ENCODE measurements at places on chromosomes 6 and 20. TPM values are rescaled to one million over a fixed set of nuclear protein-coding genes. Genes with fewer than 3 reads are reported as not detected.

Gene FAM209B
- polyA plus RNA-seq = 0.38 TPM

Gene NT5E
- 118 TPM for polyA plus RNA-seq

Gene VEGFA
- polyA plus RNA-seq = 0.19 TPM

Gene CTSZ
- 34.7 TPM for polyA plus RNA-seq

Gene PNPLA1
- 0.19 TPM for polyA plus RNA-seq

Gene MAS1
- not detected for polyA plus RNA-seq

Gene C20orf202
- not detected for polyA plus RNA-seq

Gene BNIP5
- not detected for polyA plus RNA-seq

Gene APCDD1L
- 0.06 TPM for polyA plus RNA-seq

Gene USP49
- polyA plus RNA-seq = 1.5 TPM

Gene EDN3
- polyA plus RNA-seq = not detected

Gene MATN4
- polyA plus RNA-seq = not detected

Gene GRIK2
- polyA plus RNA-seq = not detected

Gene CYP24A1
- not detected for polyA plus RNA-seq

Gene PRSS35
- not detected for polyA plus RNA-seq

Gene CEP85L
- 15.2 TPM for polyA plus RNA-seq

Gene CRISP2
- not detected for polyA plus RNA-seq

Gene SNX21
- polyA plus RNA-seq = 2.4 TPM

Gene MCM9
- polyA plus RNA-seq = 31.6 TPM

Gene MACROD2
- 1.3 TPM for polyA plus RNA-seq

Gene PPIL4
- polyA plus RNA-seq = 11.1 TPM

Gene LGSN
- polyA plus RNA-seq = not detected

Gene ENPP1
- 0.34 TPM for polyA plus RNA-seq

Gene CGA
- polyA plus RNA-seq = not detected

Gene TSPO2
- not detected for polyA plus RNA-seq

Gene HLA-DRA
- 8,827 TPM for polyA plus RNA-seq

Gene HRH3
- not detected for polyA plus RNA-seq

Gene SPATS1
- polyA plus RNA-seq = not detected

Gene CST5
- polyA plus RNA-seq = not detected

Gene ANGPT4
- polyA plus RNA-seq = not detected

Gene CGAS
- polyA plus RNA-seq = 16.2 TPM

Gene APOBEC2
- polyA plus RNA-seq = 0.33 TPM

Gene C6orf15
- polyA plus RNA-seq = not detected

Gene KCNQ2
- 0.29 TPM for polyA plus RNA-seq

Gene SLC35F1
- not detected for polyA plus RNA-seq

Gene SLC16A10
- 1.2 TPM for polyA plus RNA-seq

Gene CCN5
- polyA plus RNA-seq = not detected

Gene TFAP2B
- not detected for polyA plus RNA-seq

Gene NMBR
- polyA plus RNA-seq = not detected

Gene SLC22A7
- polyA plus RNA-seq = not detected

Gene CALHM6
- polyA plus RNA-seq = 307 TPM

Gene FAM83D
- polyA plus RNA-seq = 0.75 TPM

Data from IgD-negative memory B cell (primary cell).